ENCODE measurements at places on chromosomes 6 and 20. TPM values are rescaled to one million over a fixed set of nuclear protein-coding genes. Genes with fewer than 3 reads are reported as not detected.

- peaks cover 20% of the 10 kb centered on the region for H3K36me3 ChIP-seq
- H3K27ac ChIP-seq, result peak overlapping the region; percentile 82
- H3K4me3 ChIP-seq, result peak overlapping the region; percentile 98
- H3K27me3 ChIP-seq, result no peaks in the 10 kb centered on the region
Measured at GRCh38 chr6:31794294-31794865, 1.2 kb downstream of the VARS1 start.

- no peak overlapping the region for H3K27ac ChIP-seq
- no peak overlapping the region for H3K4me3 ChIP-seq
- DNase-seq, result no peak
- H3K4me1 ChIP-seq, result no peaks in the 10 kb centered on the region
Measured at GRCh38 chr20:15902493-15902892, 670.8 kb downstream of the KIF16B start.

DNA sequence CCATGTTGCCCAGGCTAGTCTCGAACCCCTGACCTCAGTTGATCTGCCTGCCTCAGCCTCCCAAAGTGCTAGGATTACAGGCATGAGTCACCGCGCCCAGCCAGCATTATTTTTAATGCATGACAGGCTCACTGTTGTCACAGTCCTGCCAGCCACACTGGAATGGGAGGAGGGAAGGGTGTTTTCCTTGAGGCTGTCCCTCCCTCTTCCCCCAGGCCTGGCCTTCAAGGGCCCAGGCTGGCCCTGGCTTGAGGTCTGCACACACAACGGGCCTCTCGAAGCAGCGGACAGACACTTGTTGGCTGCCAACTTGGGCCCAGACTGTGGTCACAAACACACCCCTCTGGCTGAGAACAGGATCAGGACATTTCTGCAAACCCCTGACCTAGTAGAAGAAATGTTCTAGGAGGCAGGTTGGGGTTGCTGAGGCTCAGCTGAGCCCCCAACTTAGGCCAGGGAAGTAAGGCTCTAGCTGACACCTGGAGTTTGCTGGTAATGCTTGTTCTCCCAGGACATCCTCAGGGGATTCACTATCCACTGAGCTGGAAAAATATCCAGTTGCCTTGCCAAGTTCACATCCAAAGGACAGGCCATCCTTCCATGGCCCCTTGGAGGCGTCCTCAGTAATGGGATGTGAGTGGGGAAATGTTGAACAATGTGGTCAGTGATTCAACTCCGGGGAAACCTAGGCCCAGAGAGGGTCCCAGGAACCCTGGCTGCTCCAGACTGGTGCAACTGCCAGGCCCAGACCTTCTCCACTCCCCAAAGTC, 9.9 kb downstream of the SNTA1 start:
- H3K27ac ChIP-seq, result no peak overlapping the region
- H3K4me3 ChIP-seq, result no peak overlapping the region

GRCh38 chr6:136696238-136696637, 96.0 kb downstream of the MAP3K5 start:
- H3K27ac ChIP-seq, result no peak overlapping the region
- no peak for DNase-seq
- H3K4me3 ChIP-seq, result no peak overlapping the region
- peaks cover 12% of the 10 kb centered on the region for H3K36me3 ChIP-seq
- H3K4me1 ChIP-seq, result peaks cover 13% of the 10 kb centered on the region
- H3K27me3 ChIP-seq, result no peaks in the 10 kb centered on the region

DNA sequence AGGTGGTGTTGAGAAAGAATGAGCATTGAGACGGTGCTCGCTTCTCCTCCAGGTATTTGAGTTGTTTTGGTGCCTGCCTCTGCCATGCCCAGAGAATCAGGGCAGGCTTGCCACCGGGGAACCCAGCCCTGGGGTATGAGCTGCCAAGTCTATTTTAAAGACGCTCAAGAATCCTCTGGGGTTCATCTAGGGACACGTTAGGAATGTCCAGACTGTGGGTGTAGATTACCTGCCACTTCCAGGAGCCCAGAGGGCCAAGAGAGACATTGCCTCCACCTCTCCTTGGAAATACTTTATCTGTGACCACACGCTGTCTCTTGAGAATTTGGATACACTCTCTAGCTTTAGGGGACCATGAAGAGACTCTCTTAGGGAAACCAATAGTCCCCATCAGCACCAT, 28.3 kb downstream of the SAYSD1 start:
- H3K27me3 ChIP-seq, result peaks cover 39% of the 10 kb centered on the region
- no peak for DNase-seq
- H3K27ac ChIP-seq, result no peak overlapping the region
- peaks cover 9% of the 10 kb centered on the region for H3K4me1 ChIP-seq
- H3K4me3 ChIP-seq, result no peak overlapping the region

DNA sequence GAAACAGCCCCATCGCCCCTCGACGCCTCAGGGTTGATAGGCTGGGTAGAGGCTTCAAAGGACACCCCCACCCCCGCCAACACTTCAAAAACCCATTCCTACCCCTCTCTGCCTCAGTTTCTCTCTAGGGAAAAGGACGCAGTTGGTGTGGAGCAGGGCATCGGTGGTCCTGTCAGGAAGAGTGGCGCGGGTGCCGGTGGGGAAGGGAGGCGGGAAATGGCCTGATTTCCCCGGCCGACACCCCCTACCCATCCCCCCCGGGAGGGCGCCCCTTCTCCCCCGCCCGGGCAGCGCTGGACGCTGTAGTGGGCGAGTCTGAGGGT, 367 bp downstream of the NRSN2 start:
- H3K4me3 ChIP-seq, result peak overlapping the region; percentile 99
- no peak overlapping the region for H3K27ac ChIP-seq
- DNase-seq, result no peak
- peaks cover 4% of the 10 kb centered on the region for H3K27me3 ChIP-seq
- H3K4me1 ChIP-seq, result peaks cover 25% of the 10 kb centered on the region
- peaks cover 5% of the 10 kb centered on the region for H3K36me3 ChIP-seq

DNA sequence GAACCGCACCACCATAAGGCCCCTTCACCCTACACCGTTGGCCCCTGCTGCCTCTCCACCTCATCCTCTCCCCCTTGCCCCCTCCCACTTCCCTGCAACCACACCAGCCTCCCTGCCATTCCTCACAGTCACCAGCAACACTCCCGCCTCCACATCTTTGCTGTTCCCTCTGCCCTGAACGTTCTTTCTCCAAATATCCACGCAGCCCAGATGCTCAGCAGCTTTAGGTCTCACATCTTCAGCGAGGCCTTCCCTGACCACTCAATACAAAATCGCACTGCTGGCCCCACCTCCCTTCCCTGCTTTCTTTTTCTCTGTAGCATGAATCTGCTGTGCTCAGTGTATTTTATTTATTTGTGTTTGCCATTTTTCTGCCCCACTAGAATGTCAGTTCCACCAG, 20.5 kb downstream of the ITPR3 start:
- H3K27me3 ChIP-seq, result no peaks in the 10 kb centered on the region
- peaks cover 20% of the 10 kb centered on the region for H3K4me1 ChIP-seq

Gene TRAPPC3L
- total RNA-seq, result not detected

Gene KCNK15
- not detected for total RNA-seq

All from activated naive CD8-positive, alpha-beta T cell treated with anti-CD3 and anti-CD28 coated beads, Interleukin-2, amount 10 ng/mL, durations not matched to agents 7 days and 5 days (primary cell).